Activated naive CD4-positive, alpha-beta T cell treated with Interleukin-2 at 50 U/mL for 16 hours (primary cell): ENCODE measurements at places on chromosomes 12 and 14.

DNA sequence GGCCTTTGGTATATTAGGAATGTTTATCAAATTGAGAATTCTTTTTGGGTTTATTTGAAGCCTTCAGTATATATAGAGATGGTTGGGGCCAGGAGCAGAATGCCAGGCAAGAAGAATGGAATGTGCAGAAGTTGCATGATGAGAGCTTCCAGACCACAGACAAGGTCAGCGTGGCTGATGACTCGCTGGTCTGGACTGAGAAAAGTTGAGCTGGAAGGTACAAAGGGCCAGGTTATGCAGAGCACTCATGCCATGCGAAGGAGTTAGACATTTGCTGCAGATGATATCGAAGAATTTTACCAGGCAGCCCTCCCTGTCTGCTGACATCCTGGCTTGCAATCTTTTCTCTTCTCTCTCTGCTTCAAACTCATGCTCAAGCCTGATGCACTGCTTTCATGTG lies 196.2 kb upstream of the ARHGAP5 start:
- no peak for DNase-seq

- no peak for DNase-seq
Observed at GRCh38 chr12:124637581-124637981, 70.2 kb upstream of the NCOR2 start.

DNA sequence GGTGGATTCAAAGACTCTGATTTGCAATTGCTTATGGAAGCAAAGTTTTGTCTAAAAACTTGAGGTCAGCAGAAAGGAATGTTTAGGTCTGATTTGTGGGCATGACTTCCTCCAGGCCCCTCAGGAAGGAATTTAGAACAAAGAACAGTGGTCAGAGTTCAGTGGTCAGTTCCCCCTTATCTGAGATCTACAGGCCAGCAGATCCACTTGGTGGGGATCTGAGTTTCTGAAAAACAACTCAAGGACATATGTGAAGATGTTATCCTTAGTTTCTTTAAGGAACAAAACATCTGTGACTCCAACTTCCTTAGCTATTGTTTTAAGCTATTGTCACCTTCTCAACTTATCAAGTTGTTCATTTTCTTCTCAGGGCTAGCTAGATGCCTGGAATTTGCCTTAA lies 28.0 kb upstream of the NAA30 start:
- no peak for DNase-seq

DNA sequence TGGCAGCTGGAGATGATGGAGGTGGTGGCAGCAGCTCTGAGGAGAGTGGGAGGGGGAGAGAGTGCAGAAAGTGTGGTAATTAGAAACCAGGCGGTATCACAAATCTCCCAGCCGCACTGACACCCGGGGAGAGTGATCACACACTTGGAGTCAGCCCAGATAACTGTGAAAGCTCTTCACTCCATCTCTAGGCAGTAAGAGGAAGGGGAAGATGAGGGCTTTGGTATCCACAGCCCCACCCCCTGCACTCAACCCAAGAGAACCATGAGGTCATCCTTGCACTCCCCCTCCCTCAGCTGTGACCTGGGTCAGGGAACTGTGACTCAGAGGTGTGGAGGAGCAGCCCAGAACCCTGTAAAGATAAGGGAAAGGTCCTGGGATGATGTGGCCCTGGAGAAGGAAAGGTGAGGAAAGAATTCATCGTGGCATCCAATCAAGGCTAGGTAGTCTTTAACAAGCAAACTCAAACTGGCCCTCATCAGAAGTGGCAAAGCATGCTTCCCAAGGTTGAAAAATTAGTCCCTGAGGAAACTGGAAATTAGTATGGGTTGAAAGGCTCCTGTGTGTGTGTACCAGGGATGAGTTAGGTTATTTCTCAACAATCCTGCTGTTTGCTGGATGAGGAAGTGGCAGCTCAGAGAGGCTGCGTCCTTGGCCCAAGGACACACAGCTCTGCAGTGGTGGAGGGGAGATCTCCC lies 111.0 kb upstream of the LHX5 start:
- DNase-seq: no peak

DNA sequence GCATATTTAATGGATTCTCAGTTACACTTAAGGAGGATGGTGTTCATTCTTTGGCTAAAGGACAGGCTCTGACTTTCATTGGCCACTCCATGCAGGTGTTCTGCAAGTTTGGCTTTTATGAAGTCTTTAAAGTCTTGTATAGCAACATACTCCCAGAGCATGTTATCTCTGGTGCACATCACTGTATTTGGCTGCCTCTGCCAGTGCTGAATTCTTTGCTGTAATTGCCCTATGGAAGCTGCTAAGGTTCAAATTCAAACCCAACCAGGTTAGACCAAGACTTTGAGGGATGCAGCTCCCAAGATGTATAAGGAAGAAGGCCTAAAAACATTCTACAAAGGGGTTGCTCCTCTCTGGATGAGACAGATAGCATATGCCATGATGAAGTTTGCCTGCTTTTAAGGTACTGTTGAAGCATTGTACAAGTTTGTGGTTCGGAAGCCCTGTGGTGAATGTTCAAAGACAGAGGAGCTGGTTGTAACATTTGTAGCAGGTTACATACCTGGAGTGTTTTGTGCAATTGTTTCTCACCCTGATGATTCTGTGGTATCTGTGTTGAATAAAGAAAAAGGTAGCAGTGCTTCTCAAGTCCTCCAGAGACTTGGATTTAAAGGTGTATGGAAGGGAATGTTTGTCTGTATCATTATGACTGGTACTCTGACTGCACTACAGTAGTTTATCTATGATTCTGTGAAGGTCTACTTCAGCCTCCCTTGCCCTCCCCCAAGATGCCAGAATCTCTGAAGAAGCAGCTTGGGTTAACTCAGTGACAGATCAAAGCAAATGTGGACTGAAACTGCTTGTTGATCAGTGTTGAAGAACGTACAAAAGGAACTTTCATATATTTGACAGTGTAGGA lies 19.4 kb downstream of the TMEM116 start:
- no peak for DNase-seq
